ENCODE measurements at places on chromosomes 4 and X.

GRCh38 chr4:177573507-177573906 is 131.3 kb upstream of the AGA start:
- DNase-seq = peak; percentile 12

DNA sequence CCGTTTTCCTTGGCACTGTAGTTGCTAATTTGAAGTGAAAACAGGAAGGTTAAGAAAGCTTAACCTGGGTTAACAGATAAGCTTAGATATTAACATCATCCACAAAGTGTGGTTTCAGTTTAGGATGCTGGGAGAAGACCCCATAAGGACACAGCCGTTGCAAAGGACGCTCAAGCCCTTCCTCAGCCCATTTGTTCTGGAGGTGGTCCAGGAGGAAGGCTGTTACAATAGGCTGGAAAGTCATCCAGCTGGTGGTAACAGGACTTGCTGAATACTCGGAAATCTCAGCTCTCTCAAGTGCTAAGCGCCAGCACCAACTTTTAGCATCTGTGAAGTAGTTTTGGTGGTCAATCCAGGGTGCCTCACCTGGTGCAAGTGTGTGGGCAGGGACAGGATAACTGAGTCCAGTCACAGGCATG is 14.2 kb downstream of the CHST7 start:
- peak; percentile 14 for DNase-seq

DNA sequence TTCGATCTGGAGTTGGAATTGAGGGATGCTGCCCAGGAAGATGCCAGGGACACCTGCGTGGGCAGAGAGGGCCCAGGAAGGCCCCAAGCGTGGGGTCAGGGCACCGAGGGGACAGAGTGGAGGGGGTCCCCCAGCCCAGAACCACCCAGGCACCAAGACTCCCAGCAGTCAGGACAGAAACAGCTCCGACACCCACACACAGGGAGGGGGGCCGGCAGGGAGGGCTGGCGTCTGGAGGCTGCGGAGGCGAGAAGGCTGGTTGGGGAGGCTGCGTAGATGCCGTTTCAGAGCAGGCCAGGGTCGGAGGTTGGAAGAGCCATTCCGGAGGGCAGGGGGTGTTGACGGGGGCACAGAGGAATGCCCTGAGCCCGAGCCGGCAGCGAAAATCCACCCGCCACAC is 23.6 kb downstream of the ATP5ME start:
- DNase-seq = no peak

DNA sequence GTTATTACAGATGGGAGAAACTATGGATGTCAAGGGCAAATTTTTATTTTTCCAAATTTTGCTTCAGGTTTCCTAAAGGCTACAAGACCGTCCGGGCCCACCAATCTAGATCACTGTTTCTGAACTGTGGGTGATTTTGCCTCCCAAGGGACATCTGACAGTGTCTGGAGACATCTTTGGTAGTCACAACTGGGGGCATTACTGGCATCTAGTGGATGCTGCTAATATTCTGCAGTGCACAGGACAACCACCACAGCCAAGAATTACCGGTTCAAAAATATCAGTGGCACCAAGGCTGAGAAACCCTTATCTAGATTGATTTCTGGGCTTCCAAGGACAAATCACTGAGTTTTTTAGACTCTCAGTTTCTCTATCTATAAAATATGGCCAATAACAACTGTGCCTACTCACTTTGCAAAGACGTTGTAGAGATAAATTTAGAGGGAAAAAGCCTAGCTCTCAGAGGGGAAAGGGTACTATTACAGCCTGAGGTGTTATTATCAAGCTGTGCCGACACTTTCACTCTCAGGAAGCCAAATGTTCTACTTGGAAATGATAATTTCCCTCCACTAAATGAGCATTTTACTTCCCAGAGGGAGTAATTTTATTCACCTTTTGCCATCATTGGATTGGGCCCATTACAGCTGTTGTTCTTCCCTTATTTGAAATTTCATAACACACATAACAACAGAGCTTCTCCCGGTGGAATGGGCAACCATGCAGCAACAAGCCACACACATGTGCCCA is 442.1 kb downstream of the CENPC start:
- DNase-seq = peak; percentile 35

DNA sequence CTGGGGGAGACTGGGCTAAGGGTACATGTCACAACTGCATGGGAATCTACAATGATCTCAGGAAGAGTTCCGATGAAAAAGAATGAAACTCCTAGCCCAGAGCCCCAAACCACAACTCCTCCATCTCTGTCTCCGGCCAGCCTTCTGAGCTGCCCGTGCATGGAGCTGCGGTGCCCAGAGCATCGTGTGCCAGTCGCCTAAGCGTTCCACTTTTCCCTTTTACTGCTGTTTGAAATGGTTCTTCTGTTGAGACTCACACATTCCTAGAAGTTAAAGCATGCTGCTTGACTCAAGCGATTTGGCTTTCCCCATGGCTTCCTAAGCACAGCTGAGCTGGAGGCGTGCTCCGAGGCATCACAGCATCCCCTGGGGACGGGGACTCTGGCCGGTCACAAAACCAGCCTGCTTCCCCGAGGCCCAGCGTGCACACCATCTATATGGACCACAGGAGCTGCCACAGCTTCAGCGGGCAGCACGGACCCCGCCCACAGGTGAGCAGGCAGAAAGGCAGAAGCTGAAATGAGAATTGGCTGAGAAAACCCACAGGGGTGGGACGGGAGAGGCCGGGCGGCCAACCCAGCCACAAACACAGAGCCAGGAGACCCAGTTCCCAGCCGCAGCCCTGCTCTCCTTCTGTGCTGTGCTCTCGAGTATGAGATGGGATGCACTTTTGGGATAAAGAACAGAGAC is 5.0 kb downstream of the CCNQ start:
- no peak for DNase-seq

DNA sequence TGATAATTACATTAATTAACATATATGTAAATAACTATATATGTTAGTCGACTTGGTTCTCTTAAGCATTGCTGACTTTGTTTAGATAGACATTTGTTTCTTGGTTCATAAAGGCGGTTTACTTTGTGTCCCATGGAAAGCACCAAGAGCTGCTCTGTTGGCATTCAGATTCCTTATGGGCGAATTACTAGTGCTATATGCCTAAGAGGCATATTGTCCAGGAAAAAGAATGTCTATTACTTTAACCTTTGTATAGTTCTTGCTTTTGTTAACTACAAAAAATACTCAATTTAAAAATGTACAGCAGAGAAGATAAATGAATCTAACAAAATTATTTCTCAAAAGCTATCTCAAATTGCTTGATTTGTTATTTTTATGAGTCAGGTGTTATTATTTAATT is 532.8 kb downstream of the FAT4 start:
- no peak for DNase-seq

DNA sequence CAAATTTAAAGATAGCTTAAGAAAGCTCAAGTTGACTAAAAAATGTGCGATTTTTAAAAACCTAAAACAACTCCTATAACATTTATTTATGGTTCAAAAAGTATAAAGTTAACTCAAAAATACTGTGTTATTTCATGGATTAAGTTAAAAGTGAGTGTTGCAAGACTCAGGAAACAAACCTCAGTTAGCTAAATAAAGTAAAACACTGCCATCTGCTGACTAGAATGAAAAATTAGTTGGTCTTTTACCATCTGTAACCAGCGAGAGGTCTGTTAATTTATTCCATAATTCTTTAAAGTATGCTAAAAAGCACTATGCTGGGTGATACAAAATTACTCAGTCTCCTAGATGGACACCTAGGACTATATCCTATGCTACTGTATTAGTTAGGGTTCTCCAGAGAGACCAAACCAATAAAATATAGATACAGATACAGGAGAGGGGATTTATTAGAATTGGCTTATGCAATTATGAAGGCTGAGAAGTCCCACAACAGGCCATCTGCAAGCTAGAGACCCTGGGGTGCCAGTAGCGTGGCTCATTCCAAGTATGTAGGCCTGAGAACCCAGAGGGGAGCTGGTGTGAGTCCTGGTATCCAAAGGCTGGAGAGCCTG is 4.9 kb upstream of the WDFY3 start:
- DNase-seq = peak; percentile 63

GRCh38 chrX:40147971-40148370 is 50.2 kb upstream of the BCOR start:
- DNase-seq = peak; percentile 27

GRCh38 chr4:10006231-10006600 is 15.1 kb downstream of the SLC2A9 start:
- DNase-seq = no peak

- peak; percentile 36 for DNase-seq
Observed at GRCh38 chr4:123939621-123940020, 543.0 kb downstream of the SPRY1 start.

DNA sequence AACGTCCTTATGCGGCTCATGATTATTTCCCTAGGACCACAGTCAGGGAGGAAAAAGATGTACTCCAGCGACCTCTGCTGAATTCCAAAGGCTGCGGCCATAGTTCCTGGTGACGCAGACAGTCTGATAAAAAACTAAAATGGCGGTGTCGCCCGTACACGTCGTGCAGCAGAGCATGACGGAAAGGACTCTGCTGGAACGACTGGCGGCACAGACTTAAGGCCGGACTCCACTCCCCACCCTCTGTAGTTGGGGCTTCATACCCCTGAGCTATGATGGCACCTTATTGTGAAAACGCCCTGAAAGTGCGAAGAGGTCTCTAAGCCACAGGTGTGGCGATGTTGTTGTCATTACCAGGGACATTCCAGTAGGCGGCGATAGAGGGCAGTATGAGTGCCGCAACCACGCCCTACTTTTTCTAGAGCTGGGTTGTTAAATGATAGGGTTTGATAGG is 90.0 kb upstream of the EDA2R start:
- DNase-seq = peak; percentile 76

DNA sequence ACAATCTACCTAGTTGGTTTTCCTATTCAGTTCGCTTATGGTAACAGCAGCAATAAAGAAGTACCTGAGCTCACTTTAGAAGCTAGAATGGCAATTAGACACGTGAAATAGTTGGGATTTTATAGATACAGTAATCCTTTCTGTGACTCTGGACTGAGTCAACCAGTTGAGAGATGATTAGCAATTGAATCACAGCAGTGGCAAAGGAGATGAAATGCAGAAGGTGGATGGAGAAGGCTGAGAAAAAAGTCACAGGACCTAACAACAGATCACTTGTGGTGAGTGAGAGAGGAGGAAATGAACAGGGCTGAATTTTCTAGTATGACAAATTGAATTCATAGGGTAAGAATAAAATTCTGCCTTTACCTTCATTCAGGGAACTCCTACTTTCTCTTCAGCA is 197.1 kb upstream of the MAGEB18 start:
- no peak for DNase-seq

DNA sequence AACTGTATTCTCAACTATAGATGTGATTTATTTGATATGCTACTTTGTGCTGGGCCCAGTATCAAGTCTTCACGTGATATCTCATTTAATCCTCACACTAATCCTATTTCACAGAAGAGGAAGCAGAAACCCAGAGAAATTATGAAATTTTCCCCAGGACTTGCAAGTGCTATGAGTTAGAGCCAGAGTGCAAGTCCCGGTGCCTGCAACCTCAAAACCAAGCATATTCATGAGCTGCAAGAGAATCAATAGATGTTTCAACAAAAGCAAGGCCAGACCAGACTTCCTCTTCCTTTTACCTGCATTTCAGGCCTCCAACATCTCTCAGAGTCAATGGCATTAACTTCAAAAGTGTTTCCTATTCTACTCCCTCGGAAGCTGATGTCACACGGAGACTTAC is 92.2 kb upstream of the GATB start:
- DNase-seq = no peak

- no peak for DNase-seq
Observed at GRCh38 chr4:149700272-149700671, 115.4 kb downstream of the IQCM start.

DNA sequence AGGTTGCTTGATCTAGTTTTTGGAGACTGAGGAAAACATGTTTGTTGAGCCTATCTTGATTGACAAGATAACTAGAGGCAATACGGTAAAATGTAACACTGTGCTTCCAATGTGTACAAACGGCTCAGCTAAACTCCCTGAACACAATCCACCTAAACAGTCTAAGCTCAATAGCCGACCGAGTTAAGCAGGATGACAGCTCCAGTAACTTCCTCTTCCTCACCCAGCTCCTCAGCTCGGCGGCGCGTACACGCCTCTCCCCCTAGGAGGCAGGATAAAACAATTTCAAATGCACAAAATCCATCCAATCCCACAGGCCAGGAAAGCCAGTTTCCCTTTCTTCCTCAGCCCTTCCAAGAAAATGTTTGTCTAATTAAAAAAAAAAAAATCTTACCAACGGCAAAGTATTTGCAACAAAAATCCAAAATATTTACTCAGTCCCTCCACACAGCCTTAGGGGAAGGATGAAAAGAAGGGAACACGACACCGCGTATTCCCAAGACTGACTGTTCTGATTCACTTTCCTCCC is 1.0 kb downstream of the CNOT6L start:
- peak; percentile 85 for DNase-seq

GRCh38 chr4:7660176-7661039 is 225.7 kb upstream of the PSAPL1 start:
- DNase-seq = no peak

GRCh38 chr4:92264163-92264562 is 39.6 kb upstream of the GRID2 start:
- no peak for DNase-seq

DNA sequence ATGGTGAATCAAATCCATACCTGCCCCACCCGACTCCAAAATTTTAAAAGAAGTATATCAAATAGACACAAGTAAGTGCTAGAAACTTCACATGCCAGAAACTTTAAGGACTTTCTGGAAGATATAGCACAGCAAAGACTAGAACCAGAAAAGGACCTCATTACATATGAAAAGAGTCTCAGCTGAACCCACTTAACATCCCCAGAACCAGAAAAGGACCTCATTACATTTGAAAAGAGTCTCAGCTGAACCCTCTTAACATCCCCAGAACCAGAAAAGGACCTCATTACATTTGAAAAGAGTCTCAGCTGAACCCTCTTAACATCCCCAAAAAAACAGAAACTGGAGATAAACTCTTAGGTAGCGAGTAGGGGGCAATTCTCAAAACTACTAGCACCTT is 32.3 kb downstream of the STPG2 start:
- DNase-seq = no peak

DNA sequence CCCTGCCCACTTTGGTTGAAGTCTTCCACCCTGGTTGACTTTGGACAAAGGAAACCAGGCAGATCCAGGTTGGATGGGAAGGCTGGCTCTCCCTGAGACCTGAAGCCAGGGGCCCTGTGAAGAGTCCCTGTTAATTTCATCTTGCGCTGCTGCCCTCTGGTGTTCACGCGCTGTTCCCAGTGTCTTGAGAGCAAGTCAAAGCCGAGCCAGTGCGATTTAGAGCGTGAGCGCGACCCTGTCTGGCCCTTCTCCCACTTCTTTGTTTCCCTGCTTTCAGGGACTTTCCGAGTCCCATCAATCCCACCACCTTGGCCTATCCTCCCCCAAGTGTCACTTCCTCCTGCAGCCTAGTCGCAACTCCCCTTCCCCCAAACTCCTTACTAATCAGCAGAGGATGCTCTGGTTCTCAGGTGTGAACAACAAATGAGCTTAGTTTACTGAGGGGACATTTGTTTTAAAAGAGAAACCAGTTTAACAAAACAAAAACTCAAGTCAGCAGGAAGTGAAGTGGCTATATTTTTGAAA is 25.8 kb upstream of the CHRNA9 start:
- DNase-seq = peak; percentile 96

GRCh38 chr4:25180524-25181131 is 20.4 kb upstream of the SEPSECS start:
- peak; percentile 74 for DNase-seq

GRCh38 chr4:10069075-10069642 is 47.4 kb downstream of the WDR1 start:
- DNase-seq = no peak

- DNase-seq = peak; percentile 10
Observed at GRCh38 chr4:55123791-55124190, 1.6 kb downstream of the KDR start.

GRCh38 chr4:68717999-68718398 is 47.5 kb upstream of the UGT2B15 start:
- no peak for DNase-seq

GRCh38 chr4:149886786-149887490 is 71.3 kb upstream of the IQCM start:
- no peak for DNase-seq

All from mesendoderm (in vitro differentiated cells).